ENCODE measurements at places on chromosomes 4 and X.
A peak's percentile ranks its signal among the peaks of the same experiment; 100 is the strongest.

GRCh38 chr4:73070074-73070390 is 516 bp upstream of the COX18 start:
- H3K36me3 ChIP-seq = no peaks in the 10 kb centered on the region
- no peaks in the 10 kb centered on the region for H3K27me3 ChIP-seq
- peak overlapping the region; percentile 24 for H3K27ac ChIP-seq

GRCh38 chr4:38383646-38384121 is 280.3 kb upstream of the KLF3 start:
- H3K4me3 ChIP-seq = no peak overlapping the region
- no peak overlapping the region for H3K27ac ChIP-seq

GRCh38 chr4:17780501-17781299 is 721 bp downstream of the FAM184B start:
- H3K4me1 ChIP-seq = peaks cover 12% of the 10 kb centered on the region
- H3K27ac ChIP-seq = no peak overlapping the region
- H3K36me3 ChIP-seq = no peaks in the 10 kb centered on the region
- H3K4me3 ChIP-seq = peak overlapping the region; percentile 50
- peak; percentile 32 for DNase-seq

DNA sequence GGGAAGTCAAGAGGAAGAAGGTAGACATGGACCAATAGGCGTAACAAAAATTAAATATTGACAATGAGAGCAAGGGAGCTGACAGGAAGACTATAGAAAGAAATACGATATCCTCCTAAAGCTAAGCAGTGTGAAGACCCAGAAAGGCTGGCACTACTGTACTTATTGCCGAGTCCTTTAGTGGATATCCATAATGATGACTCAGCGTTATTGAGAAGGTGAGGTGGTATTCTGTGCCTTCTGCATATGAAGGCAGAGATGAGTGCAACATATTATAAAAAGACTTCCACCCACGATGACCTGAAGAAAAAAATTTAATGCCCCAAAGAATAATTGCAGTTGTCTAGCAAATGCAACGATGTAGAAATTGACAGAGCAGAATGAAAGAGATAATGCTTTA is 13.0 kb upstream of the MCF2 start:
- DNase-seq = no peak
- H3K27ac ChIP-seq = no peak overlapping the region
- H3K36me3 ChIP-seq = no peaks in the 10 kb centered on the region

GRCh38 chr4:81491943-81492342 is 20.2 kb upstream of the RASGEF1B start:
- H3K36me3 ChIP-seq = no peaks in the 10 kb centered on the region
- peak; percentile 72 for DNase-seq
- H3K27ac ChIP-seq = no peak overlapping the region
- H3K27me3 ChIP-seq = no peaks in the 10 kb centered on the region

- H3K27ac ChIP-seq = no peak overlapping the region
- DNase-seq = no peak
- H3K27me3 ChIP-seq = no peaks in the 10 kb centered on the region
These were observed 39.9 kb upstream of the HMX1 start for GRCh38 chr4:8911316-8912088.

DNA sequence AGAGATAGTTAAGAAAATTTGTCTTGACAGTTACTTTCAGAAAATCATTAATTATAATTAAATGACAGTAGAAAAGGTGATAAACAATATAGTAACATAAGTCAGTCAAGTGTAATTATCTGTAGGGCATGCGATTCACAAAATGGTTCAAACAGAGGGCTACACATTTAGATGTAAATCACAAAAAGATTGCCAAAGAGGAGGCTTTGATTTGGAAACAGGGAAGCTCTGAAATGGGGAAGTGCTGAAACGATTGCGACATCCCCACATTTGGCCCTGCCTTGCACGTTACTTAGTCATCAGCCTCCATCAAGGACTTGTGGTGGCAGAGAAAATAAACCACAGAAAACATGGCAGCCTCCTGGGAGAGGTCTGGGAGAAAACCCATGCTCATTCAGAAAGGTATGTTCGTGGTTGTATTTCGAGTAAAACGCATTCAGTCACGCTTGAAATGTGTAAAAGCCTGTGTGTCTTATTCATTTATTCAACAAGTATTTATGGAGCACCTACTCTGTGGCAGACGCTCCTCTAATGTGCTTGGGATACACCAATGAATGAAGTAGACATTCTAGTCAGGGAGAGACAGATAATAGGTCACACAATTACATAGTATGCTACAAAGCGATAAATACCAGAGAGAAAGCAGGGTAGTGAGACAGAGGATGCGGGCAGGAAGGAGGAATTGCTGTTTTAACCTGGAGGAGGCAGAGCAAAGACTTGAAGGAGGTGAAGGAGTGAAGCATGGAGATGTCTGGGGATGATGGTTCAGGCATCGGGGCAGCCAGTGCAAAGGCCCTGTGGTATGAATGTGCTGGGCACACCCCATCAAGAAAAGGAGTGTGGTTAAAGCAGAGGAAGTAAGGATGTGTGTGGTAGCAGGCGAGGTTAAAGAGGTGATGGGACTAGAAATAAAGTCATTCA is 7.8 kb downstream of the RBM47 start:
- DNase-seq = peak; percentile 95
- peaks cover 3% of the 10 kb centered on the region for H3K36me3 ChIP-seq
- peak overlapping the region; percentile 2 for H3K27ac ChIP-seq
- no peak overlapping the region for H3K4me3 ChIP-seq
- H3K27me3 ChIP-seq = no peaks in the 10 kb centered on the region

- no peak overlapping the region for H3K27ac ChIP-seq
- H3K36me3 ChIP-seq = peaks cover 5% of the 10 kb centered on the region
- DNase-seq = no peak
- peaks cover 5% of the 10 kb centered on the region for H3K4me1 ChIP-seq
- no peak overlapping the region for H3K4me3 ChIP-seq
These were observed 127.5 kb downstream of the FRAS1 start for GRCh38 chr4:78184584-78184983.

DNA sequence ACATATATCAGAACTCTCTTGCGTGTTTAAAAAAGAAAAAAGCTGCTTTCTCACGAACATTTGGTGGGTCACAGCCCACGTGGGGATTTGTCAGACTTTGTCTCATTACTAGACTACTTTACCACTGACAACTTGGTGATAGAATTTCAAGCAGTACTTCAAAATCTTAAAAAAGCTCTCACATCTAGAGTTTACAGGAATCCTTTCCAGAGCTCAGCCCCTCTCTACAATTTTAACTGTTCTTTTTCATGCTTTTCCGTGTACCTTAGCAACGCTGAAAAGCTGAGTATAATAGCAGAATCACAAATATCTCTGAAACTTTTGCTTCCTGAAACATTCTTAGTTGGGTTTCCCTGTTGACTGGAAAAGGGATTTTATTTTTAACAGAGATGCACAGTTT is 50.2 kb downstream of the SMAD1 start:
- no peaks in the 10 kb centered on the region for H3K27me3 ChIP-seq
- H3K27ac ChIP-seq = no peak overlapping the region
- H3K36me3 ChIP-seq = no peaks in the 10 kb centered on the region

DNA sequence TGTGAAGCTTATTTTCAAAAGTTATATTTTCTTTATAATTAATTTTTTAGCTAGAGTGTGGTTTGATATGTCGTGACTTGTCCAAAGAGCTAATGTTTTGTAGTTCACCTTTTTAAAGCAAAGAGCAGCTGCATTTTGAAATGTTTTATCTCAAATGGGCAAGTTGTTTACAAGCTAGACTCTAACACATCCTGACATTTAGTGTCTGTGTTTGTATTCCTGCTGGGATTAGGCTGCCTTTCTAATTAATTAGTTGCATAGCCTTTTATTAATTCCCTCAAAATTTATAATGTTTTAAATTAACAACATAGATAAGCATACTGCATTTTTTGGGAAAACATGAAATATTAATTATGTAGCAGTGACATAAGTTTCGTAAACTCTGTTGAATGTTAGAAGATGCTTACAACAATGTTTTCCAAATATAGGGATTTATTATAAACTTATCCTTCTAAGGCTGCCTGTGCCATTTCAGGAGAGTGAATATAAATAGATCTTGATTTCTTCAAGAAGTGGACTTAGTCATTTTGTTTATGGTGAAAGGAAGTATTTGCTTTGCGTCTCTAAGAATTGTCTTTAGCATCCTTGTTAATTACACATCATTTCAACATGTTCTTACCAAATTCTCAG is 37.7 kb upstream of the NUDT6 start:
- no peaks in the 10 kb centered on the region for H3K27me3 ChIP-seq
- H3K4me1 ChIP-seq = no peaks in the 10 kb centered on the region
- no peak overlapping the region for H3K4me3 ChIP-seq
- H3K27ac ChIP-seq = no peak overlapping the region

DNA sequence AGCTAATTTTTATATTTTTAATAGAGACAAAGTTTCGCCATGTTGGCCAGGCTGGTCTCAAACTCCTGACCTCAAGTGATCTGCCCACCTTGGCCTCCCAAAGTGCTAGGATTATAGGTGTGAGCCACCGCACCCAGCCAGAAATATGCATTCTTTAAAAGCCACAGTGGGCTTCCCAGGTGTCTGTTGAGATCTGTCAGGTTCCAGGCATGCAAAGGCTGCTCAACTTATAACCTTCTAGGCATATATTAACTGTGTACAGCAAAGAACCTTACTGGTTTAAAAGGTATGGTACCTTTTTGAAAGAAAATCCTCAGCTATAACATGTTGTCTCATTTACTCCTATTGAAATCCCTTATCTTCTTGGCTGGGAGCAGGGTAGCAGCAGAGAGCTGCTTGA is 42.5 kb downstream of the JADE3 start:
- H3K27ac ChIP-seq = peak overlapping the region; percentile 46
- H3K36me3 ChIP-seq = no peaks in the 10 kb centered on the region
- no peaks in the 10 kb centered on the region for H3K27me3 ChIP-seq
- H3K4me3 ChIP-seq = no peak overlapping the region
- peak; percentile 55 for DNase-seq

DNA sequence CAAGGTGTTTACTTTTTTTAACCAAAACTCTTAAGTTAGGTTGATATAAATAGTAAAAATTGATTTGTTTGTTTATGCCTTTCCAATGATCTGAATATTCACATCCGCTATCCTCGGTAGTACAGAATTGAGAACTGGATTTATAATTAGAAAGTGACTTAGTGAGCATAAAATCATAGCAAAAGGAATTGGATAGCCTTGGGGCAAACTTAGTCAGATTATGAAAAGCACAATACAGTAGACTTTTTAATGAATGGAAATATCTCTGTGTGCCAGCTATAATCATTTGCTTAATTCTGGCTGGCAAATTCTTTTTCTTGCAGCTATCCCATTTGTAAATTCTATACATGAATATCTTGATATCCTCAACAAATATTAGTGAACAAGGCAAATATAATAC is 713.5 kb downstream of the ADGRL3 start:
- no peak for DNase-seq
- H3K36me3 ChIP-seq = no peaks in the 10 kb centered on the region
- H3K27ac ChIP-seq = no peak overlapping the region

GRCh38 chrX:154373340-154374306 is 811 bp downstream of the FLNA start:
- peak overlapping the region; percentile 72 for H3K4me3 ChIP-seq
- DNase-seq = peak; percentile 51
- no peaks in the 10 kb centered on the region for H3K27me3 ChIP-seq
- peak overlapping the region; percentile 87 for H3K27ac ChIP-seq
